GM04504 (cell line): ENCODE measurements at places on chromosomes 5 and 9.

- DNase-seq: no peak
Observed at GRCh38 chr9:33185858-33186257, 18.7 kb upstream of the B4GALT1 start.

DNA sequence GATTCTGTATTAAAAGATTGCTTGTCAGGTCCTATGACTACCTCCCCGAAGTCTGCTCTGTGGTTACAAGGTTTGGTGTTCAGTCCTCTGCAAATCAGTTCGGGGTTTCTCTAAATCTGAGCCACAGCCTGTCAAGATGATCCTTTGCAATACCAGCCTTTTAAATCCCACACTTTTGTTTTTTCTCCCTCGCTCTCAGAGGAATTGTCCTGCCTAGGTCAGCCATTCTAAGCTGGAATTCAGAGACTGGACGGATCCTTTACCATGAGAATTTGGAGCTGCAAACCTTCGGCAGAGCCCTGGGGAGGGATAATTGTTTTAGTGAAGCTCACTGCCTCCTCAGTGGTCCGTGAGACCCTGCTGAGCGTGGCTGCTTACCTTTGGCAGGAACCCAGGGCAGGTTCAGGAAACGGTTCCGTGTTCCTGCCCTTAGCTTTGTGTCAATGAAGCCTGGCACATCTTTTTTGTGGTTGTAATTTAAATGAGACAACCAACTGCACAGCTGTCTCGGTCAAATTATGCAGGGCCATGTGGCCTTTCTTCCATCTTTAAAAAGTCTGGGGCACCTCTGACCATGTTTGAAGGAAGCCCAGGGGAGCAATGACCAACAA, 47.2 kb downstream of the EBF1 start:
- no peak for DNase-seq

DNA sequence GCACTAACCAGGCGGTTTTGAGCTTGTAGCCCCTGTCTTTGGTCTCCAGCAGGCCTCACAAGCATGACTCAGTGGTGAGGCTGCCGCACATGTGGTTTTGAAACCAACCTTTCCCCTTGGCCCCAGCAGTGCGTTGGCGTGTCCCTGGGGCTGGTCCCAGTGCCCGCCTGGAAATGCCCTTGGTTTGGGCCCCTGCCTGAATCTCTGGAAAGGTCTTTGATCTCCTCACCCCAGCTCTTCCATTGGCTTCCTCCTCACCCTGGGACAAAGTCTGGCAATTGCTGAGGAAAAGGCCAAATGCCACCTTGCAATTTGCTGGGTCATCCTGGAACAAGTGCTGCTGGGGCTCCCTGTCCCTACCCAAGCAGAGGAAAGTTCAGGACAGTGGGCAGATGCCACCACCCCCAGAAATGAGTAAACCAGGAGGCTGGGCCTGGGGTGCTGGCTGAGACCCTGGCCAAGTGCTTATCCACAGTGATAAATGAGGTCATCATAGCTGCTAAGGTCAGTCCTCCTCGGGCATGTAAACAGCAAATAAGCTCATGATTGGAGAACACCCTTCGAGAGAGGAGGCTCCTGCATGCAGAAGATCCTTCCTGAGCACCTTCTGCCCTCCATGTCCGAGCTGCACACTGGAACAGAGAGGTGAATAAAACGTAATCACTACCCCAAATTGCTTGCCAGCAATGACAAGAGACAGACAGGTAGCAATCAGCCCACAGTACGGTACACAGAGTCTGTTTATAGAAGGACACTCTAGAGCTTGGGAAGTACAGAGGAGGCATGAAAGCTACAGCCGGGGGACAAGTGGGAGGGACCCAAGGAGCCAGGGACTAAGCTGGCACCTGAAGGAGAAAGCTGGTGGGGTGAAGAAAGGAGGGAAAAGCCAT, 98.9 kb upstream of the CPEB4 start:
- DNase-seq: peak; percentile 25

- DNase-seq: no peak
Observed at GRCh38 chr5:138595180-138595795, 20.1 kb upstream of the HSPA9 start.

GRCh38 chr5:76718381-76718832, 2.5 kb downstream of the F2R start:
- no peak for DNase-seq

DNA sequence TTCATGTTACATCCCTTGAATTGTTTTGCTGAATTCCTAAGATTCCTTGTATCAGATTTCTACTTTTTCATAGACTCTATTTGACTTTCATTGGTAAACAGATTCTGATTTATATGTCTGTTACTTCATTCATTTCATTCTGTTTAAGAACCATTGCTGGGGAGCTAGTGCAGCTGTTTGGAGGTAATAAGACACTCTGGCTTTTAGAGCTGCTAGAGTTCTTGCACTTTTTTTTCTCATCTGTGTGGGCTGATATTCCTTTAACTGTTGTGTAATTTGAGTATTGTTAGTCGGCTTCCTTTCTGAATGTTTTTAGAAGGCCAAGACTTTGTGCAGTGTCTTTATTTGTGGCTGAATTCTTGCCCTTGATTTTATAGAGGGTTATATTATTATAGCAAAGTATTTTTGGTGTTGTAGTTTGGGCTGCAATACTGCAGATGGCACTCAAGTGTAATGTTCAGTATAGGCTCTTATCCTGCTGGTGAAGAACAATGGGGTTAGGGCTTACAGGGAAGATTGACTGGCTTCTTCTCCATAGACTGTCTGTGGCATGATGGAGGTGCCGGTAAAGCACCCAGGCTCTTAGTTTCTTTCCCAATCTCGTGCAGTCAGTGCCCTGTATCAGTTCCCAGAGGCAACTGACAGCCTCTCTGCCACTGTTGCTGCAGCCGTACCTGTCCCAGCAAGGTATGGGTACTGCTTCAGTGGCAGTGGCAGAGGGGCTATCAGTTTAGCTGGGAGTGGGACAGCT, 162.2 kb downstream of the OXCT1 start:
- peak; percentile 14 for DNase-seq

DNA sequence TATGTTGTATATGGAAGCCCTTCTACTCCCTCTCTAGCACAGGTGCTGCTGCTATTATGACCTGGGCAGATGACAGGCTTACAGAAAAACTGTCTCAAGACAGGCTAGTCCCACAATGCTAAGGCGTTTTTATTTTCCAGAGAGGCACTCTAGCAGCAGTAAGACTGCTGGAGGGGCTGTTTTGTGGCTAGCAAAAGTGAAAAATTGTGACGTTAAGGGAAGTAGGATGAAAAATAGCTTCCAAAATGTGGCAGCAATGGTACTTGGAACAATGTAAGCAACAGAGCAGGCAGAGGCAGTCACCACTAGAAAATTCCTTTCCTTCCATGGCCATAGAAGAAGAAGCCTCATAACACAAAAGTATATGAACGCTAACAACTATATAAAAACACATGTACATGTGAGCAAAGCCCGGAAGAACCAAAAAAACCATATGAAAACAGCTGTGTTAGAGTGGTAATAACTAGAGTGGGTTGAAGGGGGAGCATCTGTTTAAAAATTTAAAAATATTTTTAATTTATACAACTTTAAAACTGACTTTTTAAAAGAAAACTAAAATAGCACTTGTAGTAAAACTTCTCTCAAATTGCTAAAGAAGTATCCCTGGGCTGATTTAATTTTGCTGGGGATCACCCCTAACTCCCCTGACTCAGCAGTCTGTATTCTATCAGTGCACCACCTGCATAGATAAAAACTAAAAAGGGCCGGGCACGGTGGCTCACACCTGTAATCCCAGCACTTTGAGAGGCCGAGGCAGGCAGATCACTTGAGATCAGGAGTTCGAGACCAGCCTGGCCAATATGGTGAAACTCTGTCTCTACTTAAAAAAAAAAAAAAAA, 30.6 kb downstream of the CLINT1 start:
- DNase-seq: no peak
